SK-MEL-5 (cell line): ENCODE measurements at places on chromosomes 6 and 20.

DNA sequence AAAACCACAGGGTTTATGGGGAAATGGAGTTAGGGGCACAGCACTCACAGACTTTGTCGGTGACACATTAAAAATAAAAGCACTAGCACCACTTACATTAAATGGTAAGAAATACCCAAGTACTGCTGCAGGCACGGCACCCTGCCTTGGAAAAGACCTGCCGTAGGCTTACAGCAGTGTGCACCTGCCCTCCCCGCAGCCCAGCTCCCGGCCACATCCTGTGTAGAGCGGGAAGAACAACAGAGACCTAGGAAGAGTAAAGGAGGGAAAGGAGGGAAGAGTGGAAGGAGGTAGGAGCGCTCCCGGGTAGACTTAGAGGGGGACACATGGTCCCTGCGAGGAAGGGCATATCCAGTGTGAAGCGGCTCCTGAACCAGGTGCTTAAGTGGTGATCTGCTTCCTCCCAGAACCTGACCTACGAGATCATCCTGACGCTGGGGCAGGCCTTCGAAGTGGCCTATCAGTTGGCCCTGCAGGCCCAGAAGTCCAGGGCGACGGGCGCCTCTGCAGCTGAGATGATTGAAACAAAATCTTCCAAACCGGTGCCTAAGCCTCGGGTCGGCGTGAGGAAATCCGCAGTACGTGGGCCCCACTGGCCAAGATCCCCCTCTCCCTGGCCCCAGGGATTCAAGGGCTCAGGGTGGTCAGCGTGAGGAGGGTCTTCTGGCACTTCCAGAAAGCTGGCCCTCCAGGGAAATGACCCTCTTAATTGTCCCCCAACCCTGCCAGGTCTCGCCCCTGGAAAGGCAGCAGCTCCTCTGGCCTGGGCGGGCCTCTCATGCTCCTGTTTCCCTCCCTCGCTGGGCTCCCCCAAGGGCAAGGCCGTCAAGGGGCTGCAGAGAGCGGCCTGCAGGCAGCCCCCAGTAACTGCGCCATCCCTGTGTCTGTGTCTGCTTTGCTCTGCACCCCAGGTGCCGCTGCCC lies 55.5 kb downstream of the TCP11 start:
- DNase-seq, result no peak

- DNase-seq, result no peak
Measured at GRCh38 chr6:7101290-7101689, 6.5 kb upstream of the RREB1 start.

- no peak for DNase-seq
Measured at GRCh38 chr6:146650799-146651481, 52.2 kb downstream of the ADGB start.

DNA sequence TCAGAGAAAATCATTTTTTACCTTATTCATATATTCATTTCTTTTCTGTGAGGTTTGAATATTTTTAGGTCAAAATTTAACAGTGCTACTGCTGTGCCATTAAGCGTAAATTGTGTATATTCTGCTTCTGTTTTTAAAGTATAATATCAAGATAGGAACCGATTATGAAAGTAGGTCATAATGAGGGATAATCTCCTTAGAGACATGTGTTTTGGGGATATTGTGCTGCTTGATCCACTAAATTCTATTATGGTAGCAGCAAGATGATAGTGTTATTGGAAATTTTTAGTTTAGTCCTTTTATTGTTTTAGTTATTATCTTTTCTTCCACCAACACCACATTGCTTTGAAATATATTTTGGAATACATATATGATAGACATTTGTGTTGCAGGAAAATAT lies 244.0 kb downstream of the RIMS1 start:
- DNase-seq, result no peak

DNA sequence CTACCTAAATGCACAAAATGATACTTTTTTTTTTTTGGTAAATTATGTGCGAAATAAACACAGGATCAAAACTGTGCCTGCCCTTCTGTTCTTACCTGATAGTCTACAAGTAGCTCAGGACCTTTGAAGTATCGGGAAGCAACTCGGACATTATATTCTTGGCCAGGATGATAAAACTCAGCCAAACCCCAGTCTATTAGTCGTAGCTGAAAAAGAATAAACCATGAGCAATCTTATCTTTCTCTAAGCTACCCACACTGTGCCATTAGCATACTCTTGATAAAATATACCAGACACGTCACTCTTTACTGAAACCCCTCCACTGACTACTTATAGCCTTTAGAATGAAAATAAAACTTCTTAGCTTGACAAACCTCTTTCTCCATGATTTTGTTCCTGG lies 29.8 kb upstream of the TBC1D20 start:
- no peak for DNase-seq

DNA sequence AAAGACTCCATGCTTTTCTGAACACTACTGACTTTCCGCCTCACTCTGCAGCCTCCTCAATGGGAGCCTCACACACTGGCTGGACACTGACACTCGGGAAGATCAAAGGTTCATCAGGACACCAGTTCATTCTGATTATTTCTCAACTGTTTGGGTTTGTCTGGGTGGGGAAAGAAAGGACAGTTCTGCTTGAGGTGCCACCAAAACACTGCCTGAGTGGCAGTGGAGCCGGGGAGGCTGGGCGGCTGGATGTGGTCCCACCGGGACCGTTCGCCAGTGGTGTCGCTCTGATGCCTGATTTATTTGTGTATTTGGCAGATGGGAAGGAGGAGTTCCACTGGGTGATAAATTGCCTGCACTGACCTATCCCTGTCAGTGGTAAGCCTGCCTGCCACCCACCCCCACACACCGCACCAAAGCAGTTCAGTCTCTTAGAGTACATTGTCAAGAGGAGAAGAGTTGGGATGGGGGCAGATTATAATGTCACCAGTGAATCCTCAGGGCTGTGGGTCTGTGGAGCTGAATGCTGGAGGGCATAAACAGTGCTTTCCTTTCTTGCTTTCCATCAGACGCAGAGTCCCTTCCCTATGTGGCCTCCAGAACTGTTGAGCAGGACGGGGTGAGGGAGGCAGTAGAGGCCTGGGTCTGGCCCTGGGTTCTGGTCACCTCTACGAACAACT lies 49.8 kb downstream of the EDN1 start:
- no peak for DNase-seq

- DNase-seq, result no peak
Measured at GRCh38 chr6:137148306-137149034, 25.0 kb downstream of the IL22RA2 start.

DNA sequence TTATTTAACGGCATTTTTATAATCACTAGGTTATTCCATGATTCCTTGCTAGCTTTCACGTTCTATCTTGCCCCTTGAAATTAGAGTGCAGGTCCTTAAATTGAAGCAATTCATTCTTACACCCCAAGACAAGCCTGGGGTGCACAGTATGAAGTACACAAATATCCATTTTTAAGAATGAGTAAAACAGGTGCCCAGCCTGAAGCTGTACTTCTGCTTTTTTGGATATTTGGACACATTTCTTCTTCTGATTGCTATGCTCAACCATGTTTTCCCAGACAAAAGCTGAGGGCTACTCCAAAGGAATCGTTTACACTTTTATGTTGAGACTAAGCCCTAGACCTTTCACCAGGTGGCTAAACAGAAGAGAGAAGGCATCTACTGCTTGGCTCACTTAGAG lies 7.9 kb upstream of the TAGAP start:
- no peak for DNase-seq

DNA sequence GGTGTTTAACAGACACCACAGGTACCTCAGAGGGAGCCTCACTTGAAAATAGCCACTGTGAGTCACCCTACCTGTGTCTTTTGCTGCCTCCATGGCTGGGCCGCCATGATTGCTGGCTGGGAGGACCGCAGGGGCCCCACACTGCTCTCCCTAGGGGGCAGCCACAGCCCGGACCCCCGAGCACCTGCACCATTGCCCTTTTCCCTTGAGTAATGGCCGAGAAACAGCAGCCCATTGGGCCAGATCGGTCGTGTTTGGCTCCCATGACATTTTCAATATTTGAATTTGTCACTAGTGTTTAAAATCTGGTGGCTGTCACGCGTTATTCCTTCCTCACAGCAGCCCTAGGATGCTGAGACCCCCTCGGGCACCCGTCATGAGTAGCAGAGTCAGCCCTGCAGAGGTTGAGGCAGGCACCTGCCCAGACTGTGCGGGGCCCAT lies 6.7 kb downstream of the ZBP1 start:
- no peak for DNase-seq

- peak; percentile 42 for DNase-seq
Measured at GRCh38 chr6:157023958-157024357, 246.8 kb downstream of the ARID1B start.

- DNase-seq, result no peak
Measured at GRCh38 chr6:158544428-158544827, 15.5 kb upstream of the TMEM181 start.

- no peak for DNase-seq
Measured at GRCh38 chr6:39171489-39172376, 56.7 kb upstream of the SAYSD1 start.

- DNase-seq, result peak; percentile 22
Measured at GRCh38 chr20:36010076-36010475, 41.7 kb downstream of the CNBD2 start.

- no peak for DNase-seq
Measured at GRCh38 chr6:36862164-36862847, 12.3 kb downstream of the PPIL1 start.

DNA sequence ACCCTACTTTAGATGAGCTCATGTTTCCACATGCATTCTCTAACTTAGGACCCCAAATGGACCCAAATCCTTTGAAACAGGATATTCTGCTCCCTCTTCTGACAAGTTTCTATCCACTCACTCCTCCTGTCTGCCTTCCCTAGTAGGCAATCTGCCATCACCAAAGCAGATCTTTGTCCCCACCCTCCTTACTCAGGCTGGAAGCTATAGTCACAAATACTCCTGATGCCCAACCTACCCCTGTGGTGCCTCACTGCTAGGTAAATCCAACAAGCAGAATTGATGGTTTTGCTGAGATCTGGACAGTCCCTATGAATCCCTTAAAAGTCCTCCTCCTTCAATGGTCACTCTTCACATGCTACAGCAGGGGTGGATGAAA lies 21.7 kb downstream of the ELOVL5 start:
- DNase-seq, result no peak

DNA sequence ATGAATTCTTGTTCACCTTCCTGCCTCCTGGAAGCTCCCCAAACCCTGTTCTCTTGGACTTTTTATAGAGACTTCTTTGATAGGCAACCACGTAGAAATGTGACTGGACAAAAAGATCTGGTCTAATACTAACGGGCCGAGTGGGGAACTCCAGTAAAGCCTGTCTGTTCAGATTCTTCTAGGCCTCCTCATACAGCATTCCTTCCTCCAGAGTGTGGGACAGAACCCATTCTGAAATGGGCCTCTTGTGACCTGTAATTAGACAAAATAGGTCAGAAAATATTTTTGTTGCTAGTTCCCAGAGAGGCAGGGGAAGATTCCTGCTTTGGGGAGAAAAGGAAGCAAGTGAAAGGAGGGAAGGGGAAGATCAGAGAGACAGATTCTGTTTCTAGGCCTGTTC lies 374.3 kb downstream of the CDH26 start:
- DNase-seq, result no peak

GRCh38 chr20:38970302-38970701 lies 8.2 kb downstream of the DHX35 start:
- DNase-seq, result no peak

DNA sequence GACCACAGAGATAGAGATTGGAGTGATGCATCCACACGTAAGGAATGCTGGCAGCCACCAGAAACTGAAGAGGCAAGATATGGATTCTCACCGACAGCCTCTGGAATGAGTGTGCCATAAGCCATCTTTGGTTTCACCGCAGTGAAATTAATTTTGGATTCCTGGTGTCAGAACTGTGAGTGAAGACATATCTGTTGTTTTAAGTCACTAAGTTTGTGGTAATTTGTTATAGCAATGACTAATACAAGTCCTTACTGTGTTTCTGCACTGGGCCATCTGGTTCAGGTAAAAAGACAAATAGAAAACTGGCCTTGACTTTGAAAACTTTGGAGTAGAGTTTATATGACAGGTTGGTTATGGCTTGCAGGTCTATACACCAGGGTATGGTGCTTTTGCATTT lies 261.9 kb downstream of the PHF3 start:
- no peak for DNase-seq

DNA sequence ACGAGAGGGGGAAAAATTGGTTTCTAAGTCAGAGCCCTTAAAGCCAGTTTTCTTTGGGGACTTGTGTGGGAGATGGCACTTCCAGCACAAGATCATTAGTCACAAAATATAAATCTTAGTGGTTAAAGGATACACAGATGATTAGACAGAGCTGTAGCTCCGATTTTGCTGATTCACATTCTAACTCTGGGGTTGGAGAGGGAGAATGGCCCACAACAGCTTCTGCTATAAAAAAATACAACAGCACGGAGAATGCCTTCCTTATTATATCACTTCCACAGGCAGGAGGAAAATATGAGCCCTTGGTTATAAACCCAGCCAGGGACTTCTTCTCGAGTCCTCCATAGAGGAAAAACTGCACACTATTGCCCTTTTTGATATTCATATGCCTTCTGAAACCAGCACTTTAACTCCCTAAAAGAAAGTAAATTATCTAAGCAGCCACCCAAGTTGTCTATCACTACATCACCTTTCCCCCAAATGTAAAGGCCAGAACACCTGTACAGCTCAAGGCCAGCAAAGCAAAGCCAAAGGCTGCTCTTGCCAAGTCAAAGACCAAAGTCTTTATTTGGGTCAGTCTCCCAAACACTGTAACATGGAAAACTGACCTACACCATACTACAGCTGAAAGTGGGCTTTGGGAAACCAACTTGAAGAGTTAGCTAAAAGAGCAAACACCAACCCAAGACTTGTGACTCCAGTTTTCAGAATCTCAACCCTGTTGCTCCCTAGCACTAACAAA lies 10.4 kb downstream of the MRPL14 start:
- no peak for DNase-seq

DNA sequence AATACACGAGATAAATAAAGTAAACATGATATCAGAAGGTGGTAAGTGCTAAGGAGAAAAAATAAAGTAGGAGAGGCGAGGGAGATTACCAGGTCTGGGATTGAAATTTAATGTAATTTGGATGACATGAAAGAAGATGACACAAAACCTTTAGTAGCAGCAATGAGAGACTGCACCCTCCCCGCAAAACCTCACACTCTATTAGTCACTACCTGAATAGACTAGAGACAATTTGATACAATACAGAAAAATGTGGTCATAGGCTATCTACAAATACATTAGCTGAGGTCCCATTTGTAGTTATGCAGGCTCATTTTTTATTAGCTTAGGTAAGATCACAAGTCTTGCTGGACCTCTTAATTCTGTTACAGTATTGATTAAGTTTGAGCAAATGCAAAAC lies 125.5 kb downstream of the LRFN2 start:
- no peak for DNase-seq

- no peak for DNase-seq
Measured at GRCh38 chr6:69097948-69098347, 462.9 kb downstream of the ADGRB3 start.

GRCh38 chr6:160190973-160191372 lies 67.6 kb downstream of the SLC22A2 start:
- DNase-seq, result no peak

- DNase-seq, result no peak
Measured at GRCh38 chr20:12090920-12091319, 173.2 kb downstream of the BTBD3 start.

DNA sequence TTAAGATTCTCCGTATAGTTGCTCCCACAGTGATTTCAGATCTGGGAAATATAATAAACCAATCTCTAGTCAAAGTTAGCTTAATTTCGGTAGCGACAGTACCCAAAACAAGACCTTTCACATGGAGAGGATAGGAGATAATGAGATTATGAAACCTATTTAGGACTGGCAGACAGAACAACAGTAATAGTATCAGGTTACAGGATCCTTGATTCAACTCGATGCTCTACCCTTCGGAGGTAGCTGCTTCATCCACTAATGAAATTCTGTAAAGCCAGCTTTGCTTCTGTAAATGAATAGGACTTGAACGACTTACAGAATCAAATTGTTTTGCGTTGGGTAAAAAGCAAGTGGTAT lies 534 bp upstream of the AKIRIN2 start:
- DNase-seq, result no peak
